Glomerular endothelial cell (primary cell): ENCODE measurements at places on chromosomes 12 and 14. TPM values are rescaled to one million over a fixed set of nuclear protein-coding genes. Genes with fewer than 3 reads are reported as not detected.

MYO1A gene
- total RNA-seq: not detected in 2 replicates

FCF1 gene
- 33.1 and 36.5 TPM in 2 replicates for total RNA-seq

TAS2R9 gene
- total RNA-seq: 0.18 TPM in 1 of 2 replicates, not detected in the other

LIN52 gene
- 5.0 and 11.7 TPM in 2 replicates for total RNA-seq

SSPN gene
- total RNA-seq: 1.7 and 5.1 TPM in 2 replicates

KLHL42 gene
- total RNA-seq: 16.8 and 31.2 TPM in 2 replicates

NR4A1 gene
- 2.4 and 3.4 TPM in 2 replicates for total RNA-seq

ABCD2 gene
- total RNA-seq: not detected in 2 replicates

PIANP gene
- total RNA-seq: not detected in 2 replicates

RNASE4 gene
- 4.0 and 7.8 TPM in 2 replicates for total RNA-seq

SLC25A47 gene
- 0.05 TPM in 1 of 2 replicates, not detected in the other for total RNA-seq

FSCB gene
- not detected in 2 replicates for total RNA-seq

VRTN gene
- total RNA-seq: not detected in 2 replicates

ABCC9 gene
- 0.92 and 1.1 TPM in 2 replicates for total RNA-seq

HOXC6 gene
- total RNA-seq: 0.10 and 0.70 TPM in 2 replicates

KCNC2 gene
- total RNA-seq: not detected in 2 replicates

SLC15A4 gene
- total RNA-seq: 58.3 and 59.5 TPM in 2 replicates

GOLGA3 gene
- total RNA-seq: 80.7 and 110 TPM in 2 replicates
